T-helper 2 cell (primary cell): ENCODE measurements at places on chromosomes 6 and 20.

GRCh38 chr20:23622839-23623343 lies 14.9 kb downstream of the CST3 start:
- no peak for DNase-seq

DNA sequence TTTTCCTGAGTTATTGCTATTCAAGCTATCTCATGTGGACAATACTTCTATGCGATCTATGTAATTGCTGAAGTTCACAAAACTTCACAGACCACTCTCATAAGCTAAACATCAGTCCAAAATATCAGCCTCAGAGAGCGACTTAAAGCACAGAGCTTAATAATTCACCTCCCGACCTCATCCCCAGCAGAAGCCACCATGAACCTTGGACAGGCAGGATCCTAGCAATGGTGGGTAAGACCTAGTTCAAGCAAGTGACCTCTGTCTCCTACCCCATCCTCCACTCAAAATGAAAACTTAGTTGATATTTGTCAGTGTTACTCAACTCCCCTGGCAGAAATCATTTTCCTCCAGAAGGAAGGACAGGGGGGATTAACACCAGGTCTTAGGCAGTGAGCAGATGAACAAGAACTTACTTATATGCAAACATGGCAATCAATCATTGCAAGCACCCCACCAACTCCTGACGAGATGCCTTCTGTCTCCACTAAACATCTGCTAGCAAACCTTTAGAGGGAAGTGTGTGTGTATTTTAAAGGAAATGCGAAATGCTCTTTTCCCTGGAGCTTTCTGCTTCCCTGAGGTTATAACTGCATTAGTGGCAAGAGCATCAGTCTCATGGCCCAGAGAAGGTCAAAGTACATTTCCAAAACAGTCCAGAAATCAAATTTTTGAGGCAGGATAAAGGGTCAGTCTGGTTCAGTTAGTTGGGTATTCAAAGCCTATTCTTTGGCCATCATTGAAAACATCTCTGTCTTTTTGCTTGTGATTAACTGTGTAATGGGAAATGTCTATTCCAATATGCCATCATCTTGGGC lies 90.0 kb downstream of the SLC22A23 start:
- DNase-seq: no peak

GRCh38 chr6:7439228-7439627 lies 49.6 kb downstream of the RIOK1 start:
- no peak for DNase-seq

- no peak for DNase-seq
These were observed 46.2 kb downstream of the HACE1 start for GRCh38 chr6:104813552-104813951.

- no peak for DNase-seq
These were observed 4.4 kb downstream of the PYGB start for GRCh38 chr20:25252230-25252651.

- no peak for DNase-seq
These were observed 162.4 kb upstream of the MMS22L start for GRCh38 chr6:97445407-97445806.

GRCh38 chr20:22719167-22719591 lies 134.8 kb upstream of the FOXA2 start:
- DNase-seq: no peak

- DNase-seq: no peak
These were observed 28.5 kb downstream of the TRAM2 start for GRCh38 chr6:52548353-52548713.

DNA sequence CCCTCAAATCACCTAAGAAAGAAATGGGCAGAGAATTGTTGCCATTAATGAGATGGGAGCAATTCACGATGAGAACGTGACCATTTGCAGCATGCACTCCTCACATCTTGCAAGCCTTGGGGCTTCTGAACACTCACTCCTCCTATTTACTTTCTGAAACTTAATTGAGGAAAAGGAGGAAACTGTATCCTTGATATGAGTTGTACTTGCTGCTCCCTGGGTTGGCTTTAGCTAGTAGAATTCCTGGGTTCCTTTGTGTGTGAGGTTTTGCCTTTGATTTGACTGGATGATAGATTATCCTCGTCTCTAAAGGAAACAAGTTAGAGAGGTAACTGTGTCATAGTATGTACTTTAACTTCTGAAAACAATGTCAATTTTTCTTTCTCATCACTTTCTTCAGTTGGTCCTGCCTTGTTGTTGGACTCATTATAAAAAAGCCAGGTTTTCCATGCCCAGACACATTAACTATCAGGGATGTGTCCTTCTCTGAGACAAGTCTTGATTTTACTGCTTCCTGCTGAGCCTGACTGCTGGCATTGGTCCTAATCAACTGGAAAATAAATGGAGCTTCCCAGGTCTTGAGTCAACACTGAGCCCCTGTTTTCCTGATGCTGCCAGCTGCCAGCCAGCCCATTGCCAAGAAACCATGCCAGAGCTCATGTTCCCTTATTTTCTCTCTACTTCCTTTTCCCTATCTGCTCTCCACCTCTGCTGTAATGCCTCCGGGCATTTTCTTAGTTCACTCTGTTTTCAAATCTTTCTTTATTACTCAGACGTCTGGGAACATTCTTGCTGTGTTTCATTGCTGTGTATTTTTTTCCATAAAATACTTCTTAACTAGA lies 6.0 kb upstream of the MRAP2 start:
- no peak for DNase-seq

DNA sequence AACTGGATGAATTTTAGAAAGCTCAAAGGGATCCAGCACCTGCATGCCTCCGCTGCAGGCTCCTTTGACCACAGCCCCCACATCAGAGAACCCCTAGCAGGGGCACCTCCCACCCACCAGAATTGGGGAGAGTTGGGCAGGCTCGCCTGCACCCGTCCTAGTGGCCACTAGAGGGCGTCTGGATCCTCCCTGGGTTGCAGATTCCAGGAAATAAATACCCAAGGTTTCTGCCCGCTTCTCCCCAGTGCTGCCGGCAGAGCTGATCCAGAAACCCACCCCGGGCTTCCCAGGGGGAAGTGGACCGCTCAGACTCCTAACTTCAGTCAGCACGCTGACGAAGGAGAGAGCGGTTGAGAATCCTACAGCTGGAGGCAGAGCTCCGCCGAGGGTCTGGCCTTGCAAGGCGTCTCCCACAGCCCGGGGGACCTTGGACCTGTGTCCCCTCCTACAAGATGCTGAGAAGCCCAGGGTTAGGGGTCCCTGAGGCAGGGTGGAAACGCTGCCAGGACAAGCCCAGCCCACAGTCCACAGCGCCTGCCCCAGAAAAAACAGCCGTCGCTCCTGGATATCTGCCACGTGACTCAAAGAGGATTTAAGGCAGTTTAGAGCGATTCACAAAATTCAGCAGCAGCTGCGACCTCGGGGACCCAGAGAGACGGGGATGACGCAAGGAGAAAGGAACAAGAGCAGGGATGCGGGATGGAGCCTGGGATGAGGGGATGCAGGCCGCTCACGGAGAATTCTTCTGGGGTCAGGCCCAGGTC lies 32.6 kb upstream of the PHACTR3 start:
- DNase-seq: peak; percentile 33

DNA sequence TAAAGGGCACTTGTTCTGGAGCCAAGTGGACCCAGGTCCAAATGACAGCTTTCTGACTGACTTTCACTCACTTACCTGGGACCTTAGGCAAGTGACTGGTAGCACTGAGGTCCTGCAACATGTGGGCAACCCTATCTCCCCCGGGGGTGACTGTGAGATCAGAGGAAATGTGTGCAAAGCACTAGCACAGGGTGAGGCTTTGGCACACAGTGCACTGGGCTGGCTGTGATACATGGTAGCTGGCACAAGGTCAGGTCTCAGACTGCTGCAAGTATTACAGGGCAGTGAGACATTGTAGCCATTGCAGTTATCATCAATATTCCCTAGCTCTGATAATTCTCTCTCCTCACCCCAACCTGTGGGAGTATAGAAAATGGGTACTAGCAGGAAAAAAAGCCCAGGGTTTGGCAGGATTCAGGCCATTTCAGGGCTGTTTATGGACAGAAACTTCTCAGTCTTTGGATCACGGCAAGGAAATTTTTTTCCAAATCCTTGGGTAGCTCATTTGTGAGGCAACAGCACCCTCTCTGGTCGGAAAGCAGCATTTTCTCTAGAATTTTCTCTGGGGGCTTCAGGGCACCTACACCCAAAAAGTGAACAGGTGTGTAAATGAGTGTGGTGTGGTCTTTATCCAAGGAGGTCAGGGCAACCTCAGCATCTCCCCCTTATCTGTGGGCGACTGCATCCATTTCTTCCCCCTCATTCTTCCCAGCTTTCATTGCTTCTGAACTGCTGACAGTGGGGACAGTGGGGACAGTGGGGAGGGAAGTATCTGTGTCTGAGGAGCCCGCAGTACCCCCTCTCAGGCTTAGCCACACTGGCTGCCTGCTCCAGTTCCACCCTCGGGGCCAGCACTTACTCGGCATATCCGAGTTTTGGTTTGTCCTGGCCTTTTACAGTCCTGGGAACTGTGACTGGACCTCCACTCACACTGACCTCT lies 148.7 kb upstream of the PHACTR3 start:
- DNase-seq: no peak

GRCh38 chr6:116003668-116004067 lies 57.0 kb downstream of the FRK start:
- DNase-seq: no peak

DNA sequence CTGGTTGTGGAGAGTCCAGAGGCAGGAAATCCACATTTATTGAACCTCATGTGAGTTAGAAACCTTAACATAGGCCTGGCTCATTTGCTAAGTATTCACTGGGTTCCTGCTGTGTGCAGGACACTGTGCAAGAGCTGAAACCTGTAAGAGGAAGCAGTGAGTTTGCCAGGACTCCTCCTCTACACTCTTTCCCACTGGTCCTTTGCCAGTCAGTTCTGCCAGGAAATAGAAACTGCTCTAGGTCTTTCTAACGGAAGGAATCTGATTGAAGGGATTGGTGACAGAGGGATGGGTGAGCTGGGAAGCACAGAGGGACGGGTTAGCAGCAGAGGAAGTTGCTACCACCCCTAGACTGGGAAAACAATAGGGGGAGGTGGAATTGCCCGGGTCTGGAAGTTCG lies 234.2 kb upstream of the ECI2 start:
- no peak for DNase-seq

- no peak for DNase-seq
These were observed 50.8 kb upstream of the TAGAP start for GRCh38 chr6:159095616-159096015.

- DNase-seq: no peak
These were observed 882.0 kb downstream of the TFAP2A start for GRCh38 chr6:9532621-9533557.

GRCh38 chr20:16208443-16208842 lies 364.8 kb downstream of the KIF16B start:
- no peak for DNase-seq

GRCh38 chr6:47034926-47035325 lies 7.2 kb downstream of the ADGRF1 start:
- DNase-seq: no peak

GRCh38 chr6:100121854-100122609 lies 128.0 kb upstream of the MCHR2 start:
- no peak for DNase-seq

- DNase-seq: no peak
These were observed 72.4 kb downstream of the FGD2 start for GRCh38 chr6:37077905-37078296.

DNA sequence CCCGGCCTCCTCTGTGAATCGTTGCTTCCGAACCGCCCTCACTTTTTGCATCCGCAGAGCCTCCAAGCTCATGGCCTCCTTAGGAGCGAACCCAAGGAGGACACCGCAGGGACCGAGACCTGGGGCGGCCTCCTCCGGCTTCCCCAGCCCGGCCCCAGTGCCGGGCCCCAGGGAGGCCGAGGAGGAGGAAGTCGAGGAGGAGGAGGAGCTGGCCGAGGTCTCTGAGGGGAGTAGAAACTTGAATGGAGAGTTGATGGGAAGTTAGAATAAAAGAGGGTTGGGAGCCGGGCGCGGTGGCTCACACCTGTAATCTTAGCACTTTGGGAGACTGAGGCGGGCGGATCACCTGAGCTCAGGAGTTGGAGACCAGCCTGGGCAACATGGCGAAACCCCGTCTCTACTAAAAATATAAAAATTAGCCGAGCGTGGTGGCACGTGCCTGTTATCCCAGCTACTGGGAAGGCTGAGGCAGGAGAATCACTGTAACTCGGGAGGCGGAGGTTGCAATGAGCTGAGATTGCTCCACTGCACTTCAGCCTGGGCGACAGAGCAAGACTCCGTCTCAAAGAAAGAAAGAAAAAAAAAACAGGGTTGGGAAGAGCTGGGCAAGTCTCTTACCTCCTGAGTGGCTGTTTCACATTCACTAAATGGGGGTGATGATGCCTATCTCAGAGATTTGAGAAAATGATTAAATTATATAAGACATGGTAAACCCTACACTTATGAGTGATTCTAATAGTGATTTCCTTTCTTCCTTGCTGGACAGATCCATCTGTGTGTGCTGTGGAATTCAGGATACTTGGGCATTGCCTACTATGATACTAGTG lies 805 bp downstream of the MSH5 start:
- DNase-seq: no peak

- DNase-seq: no peak
These were observed 28.5 kb upstream of the ENPP1 start for GRCh38 chr6:131779304-131779703.

- no peak for DNase-seq
These were observed 46.9 kb downstream of the OSTM1 start for GRCh38 chr6:108027594-108027993.

DNA sequence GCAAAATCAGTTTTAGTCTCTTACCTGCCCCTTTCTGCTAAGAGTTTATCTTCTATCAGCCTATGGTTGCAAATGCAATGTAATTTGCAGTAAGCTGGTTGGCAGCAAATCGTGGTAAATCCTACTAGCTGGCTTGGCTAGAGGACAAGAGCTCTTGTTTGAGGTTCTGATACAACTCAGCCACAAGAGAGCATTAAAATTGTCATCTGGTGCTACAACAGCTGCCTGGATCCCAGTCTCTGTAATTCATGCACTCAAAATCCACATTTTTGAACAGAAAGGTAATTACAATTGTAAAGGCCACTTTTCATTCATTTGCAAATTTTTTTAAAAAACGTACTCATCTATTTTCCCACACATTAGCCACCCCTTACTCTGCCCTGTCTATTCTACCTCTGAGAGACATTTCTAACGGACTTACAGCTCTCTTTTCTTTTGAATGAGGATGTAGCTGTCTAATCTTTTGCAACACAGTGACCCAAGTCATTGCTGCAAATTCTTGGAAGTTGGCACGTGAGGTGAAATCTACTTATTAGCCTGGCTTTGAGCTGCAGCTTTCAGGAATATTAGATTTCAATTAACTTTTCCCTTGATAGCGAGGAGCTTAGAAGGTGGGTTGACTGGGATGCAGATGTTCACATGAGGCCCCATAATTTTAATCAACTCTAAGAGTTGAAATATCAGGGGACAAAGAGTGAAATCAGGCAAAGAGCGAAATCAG lies 54.0 kb upstream of the FAM184A start:
- DNase-seq: no peak

DNA sequence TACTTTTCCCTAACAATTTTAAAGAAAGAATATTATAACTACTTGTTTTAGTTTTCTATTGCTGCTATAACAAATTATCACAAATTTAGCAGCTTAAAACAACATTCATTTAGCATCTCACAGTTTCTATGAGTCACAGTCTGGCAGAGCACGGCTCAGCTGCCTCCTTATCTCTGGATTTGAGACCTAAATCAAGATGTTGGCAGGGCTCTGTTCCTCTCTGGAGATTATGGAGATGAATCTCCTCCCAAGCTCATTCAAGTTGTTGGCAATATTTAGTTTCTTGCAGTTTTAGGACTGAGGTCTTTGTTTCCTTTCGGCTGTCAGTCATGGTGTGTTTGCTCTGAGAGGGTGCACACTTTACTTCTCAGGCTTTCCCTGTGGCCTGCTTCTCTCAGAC lies 1065.8 kb upstream of the EYS start:
- no peak for DNase-seq
